ENCODE measurements at places on chromosomes 3 and 15.

- DNase-seq = no peak
Measured at GRCh38 chr3:178146406-178146831, 389.8 kb upstream of the KCNMB2 start.

- DNase-seq = no peak
Measured at GRCh38 chr15:75662823-75663519, 15.3 kb downstream of the SNX33 start.

- no peak for DNase-seq
Measured at GRCh38 chr3:10259798-10260197, 11.5 kb downstream of the TATDN2 start.

DNA sequence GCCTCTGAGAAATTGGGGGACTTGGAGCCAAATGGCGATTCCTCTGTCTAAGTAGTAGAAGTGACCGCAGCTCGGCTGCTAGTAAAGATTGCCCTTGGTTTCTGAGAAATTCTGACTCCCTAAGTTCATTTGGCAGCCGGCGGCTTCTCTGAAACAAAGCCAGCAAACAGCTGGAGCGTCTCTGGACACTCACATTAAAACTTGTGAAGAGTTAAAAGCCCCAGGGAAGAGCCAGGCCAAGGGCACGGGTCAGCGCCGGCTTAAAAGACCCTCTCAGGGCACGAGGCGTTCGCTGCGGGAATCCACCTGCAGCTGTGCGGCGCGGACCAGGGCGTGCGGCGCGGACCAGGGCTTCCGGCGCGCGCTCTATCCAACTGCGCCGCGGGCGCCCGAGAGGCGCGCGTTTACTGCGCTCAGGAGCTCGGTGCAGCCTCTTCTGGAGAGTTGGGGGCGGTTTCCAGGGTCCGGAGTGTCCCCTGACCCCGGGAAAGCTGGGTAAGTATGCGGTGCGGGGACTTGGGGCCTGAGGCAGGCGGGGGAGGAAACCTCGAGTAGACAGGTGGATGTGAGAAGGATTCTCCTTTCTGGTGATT lies at the start of gene COL6A5:
Gene COL6A5, plus strand, starts transcription at position 186 of the 593 bp plus-strand sequence. CDS start 27,967 bp downstream, outside the sequence.
- no peak for DNase-seq

DNA sequence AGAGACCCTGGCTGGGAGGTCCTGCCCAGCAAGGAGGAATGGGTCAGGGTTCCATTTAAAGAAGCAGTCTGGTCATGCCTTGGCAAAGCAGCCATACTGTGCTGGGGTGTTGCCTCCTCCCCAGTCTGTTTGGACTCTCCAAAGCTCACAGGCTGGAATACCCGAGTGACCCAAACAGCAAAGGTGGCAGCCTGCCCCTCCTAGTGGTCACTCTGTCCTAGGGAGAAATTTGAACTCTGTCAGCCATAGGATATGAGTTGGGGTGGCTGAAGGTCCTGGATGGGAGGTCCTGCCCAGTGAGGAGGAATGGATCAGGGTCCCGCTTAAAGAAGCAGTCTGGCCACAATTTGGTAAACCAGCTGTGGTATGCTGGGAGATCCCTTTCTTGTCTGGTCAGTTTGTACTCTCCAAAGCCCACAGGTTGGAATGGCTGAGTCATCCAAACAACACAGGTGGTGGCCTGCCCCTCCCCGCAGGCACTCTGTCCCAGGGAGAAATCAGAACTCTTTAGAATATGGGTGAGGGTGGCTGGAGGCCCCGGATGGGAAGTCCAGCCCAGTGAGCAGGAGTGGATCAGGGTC lies 45.0 kb downstream of the CCR1 start:
- no peak for DNase-seq

DNA sequence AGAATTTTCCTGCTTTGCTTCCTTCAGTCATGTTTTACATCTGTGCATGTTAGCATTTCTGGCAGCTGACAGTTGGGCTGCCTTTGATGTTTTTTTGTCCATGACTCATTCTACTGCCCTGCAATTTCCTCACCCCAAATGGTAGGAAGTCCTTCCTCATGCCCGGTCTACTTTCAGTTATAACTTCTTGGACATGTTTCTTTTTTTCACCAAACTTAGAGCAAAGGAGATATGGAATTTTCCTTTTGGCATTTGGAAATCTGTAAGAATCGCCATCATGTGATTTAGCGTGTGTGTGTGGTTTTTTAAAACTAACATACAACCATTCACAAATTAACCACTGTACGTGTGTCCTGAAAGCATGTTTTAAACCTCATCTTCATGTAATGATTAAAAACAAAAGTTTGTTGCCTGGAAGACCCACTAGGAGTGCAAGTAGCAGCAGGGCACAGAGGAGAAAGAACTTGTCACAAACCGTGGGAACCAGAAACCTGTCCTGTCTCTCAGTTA lies 430.7 kb upstream of the CFAP20DC start:
- DNase-seq = no peak

DNA sequence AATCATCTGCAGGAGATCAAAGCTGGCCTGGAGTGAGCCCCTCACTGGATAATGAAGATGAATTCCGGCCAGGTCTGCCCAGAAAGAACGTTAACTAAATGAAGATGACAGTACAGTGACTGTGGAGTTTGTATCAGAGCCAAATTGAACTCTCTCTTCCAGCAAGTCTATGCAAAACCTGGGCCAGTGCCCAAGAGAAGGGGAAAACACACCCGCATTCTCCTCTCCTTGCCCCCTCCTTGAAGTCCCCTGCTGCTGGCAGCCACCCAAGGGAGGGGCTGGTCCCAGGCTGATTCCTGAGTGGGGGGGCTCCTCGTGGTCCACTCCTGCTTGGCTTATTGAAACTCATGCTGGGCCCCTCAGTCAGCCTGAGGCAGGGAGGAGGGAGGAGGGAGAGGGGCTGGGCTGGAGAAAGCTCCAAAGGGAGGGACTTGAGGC lies 155.7 kb downstream of the RAB11A start:
- no peak for DNase-seq

GRCh38 chr15:78904599-78905358 lies 32.1 kb downstream of the MORF4L1 start:
- DNase-seq = no peak

DNA sequence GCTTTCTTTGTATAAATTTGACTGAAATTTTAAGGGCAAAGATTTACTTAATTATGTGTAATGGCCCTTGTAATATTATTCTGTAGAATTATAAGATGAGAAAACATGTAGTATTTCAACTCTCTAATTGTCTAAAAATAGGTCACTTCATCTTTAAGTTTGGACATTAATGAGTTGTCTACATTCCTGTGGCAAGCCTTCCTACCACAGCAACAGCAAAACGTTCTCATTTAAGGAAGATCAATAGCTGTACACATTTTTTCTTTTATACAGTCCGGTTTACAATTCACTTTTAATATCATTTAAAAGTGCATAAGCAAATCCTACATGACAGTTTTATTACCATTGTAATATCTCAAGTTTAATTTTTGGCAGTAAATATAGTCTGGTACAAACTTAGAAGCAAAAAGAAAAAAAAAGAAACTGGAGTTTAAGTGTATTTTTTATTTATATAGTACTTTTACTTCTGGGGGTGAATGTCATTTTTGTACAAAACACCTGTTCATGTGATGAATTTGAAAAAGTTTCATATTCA lies 501.8 kb downstream of the ZPLD1 start:
- no peak for DNase-seq

GRCh38 chr15:83659417-83659812 lies 5.5 kb downstream of the ADAMTSL3 start:
- no peak for DNase-seq

- no peak for DNase-seq
Measured at GRCh38 chr3:196569003-196569516, 600 bp downstream of the FBXO45 start.

GRCh38 chr15:62896969-62897486 lies 145.5 kb upstream of the TPM1 start:
- DNase-seq = no peak

DNA sequence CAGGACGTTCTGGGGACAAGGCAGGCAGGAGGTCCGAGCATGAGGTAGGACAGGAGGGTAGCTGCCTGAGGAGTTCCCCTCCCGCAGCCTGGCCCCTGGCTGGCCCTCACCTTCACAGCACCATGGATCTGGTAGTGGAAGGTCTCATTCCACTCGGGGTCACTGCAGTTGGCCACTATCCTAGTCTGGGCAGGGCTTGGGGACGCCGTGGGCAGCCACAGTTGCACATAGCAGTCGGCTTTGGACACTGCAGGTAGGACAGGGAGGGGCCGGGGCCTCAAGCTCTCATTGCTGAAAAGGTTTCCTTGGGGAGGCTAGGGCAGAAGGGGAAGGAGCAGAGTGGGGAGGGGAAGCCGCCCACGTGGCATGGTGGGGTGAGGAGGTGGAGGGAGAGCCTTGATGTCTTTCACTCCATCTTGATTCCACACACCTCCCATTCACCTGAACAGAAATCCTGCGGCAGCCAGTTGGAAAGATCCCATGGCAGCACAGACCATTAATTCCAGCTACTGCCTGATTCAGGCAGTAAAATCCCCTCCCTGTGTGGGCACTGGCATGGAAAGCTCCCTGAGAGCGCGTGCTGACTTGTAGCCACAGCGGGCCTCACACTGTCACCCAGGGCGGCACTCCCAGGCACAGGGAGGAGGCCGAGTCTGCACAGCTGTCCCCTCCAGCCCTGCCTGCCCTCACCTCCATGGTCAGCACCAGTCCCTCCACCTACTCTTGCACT lies 2.1 kb downstream of the PLA2G4F start:
- no peak for DNase-seq

DNA sequence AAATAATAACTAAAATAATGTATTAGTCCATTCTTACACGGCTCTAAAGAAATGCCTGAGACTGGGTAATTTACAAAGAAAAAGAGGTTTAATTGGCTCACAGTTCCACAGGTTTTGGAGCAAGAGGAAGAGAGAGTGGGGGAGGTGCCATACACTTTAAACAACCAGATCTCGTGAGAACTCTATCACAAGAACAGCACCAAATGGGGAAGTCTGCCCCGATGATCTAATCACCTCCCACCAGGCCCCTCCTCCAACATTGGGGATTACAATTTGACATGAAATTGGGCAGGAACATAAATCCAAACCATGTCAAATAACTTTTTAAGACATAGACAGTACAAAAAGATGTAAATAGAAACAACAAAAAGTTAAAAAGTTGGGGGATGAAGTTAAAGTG lies 63.2 kb downstream of the ILDR1 start:
- no peak for DNase-seq

GRCh38 chr3:82509106-82509842 lies 747.8 kb upstream of the GBE1 start:
- DNase-seq = no peak

GRCh38 chr15:73867426-73867825 lies 5.9 kb upstream of the TBC1D21 start:
- no peak for DNase-seq

DNA sequence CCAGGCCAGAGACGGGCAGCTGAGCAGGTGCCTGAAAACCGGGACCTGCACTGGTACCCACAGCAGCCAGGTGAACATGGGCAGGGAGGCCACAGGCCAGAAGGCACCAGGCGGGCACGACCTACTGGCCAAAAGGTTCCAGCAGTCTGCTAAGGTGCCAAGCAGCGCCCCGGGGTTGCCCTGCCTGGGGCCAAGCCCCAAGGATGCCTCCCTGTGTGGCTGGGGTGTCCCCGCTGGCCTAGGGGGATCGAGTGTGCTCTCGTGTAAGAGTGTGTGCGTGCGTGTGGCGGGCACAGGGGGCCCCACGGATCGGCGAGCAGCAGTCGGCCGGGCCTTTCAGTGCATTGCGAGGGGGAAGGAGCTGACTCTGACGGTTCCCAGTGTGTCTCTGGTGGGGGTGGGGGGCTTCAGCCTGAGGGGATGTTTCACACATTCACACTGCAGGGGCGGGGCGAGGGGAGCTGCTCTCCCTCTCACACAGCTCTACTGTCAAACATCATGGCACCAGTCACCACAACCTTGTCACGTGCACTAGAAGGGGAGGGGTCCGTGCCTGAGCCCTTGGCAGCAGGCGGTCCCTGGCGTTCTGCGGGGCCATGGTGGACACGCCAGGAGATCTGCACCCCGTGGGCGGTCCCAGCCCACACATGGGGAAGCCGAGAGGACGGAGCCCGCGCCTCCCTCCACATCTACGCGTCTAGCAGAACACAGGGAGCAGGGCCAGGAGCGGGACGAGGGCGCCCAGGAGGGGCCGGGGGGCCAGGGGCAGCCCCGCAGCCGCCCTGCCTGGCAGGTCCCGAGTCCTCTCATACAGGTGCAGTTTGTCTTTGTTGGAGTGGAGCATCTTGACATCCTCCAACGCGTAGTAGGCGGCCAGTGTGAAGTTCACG lies 44.5 kb downstream of the RGMA start:
- DNase-seq = no peak

DNA sequence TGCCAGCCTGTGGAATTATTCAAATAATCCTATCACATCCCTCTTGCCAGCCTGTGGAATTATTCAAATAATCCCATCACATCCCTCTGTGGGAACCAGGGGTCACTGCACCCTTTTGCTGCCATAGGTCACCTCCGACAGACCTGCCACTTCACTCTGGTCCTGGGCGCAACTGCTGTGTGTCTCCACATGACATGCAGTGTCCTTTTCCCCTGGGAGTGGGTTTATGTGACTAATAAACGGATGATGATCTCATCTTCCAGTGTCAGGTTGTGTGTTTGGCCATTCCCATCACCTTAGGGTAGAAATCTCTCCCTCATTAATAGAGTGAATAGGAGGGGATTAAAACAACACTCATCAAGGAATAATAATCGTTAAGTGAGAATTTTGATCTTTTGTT lies 603.6 kb upstream of the NR2F2 start:
- DNase-seq = no peak

- no peak for DNase-seq
Measured at GRCh38 chr3:102225407-102226132, 209.2 kb upstream of the ZPLD1 start.

- DNase-seq = no peak
Measured at GRCh38 chr15:58532126-58532525, 100.3 kb downstream of the LIPC start.

GRCh38 chr3:33211444-33211843 lies 7.2 kb downstream of the SUSD5 start:
- DNase-seq = no peak

GRCh38 chr3:15822281-15822680 lies 24.5 kb upstream of the ANKRD28 start:
- no peak for DNase-seq

DNA sequence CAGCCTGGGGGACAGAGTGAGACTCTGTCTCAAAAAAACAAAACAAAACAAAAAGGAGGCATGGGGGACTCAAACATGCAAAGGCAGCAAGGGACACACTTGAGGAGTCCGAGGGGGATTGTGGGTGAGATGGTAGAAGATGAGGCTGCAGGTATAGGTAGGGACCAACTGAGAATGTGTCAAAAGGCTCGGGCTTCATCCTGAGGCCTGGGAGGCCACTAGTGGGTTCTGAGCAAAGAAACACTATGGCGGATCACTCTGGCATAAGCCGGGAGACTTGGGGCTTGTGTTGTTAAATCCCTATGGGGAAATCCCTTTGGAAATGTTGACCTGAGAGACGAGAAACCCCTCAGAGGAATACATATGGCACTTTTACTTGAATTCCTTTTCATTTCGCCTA lies 21.2 kb downstream of the ZNF710 start:
- no peak for DNase-seq
